T-cell (primary cell): ENCODE measurements at places on chromosomes 3 and 15.
A peak's percentile ranks its signal among the peaks of the same experiment; 100 is the strongest.

GRCh38 chr3:42229266-42229941, 36.6 kb downstream of the CCK start:
- no peak for DNase-seq

DNA sequence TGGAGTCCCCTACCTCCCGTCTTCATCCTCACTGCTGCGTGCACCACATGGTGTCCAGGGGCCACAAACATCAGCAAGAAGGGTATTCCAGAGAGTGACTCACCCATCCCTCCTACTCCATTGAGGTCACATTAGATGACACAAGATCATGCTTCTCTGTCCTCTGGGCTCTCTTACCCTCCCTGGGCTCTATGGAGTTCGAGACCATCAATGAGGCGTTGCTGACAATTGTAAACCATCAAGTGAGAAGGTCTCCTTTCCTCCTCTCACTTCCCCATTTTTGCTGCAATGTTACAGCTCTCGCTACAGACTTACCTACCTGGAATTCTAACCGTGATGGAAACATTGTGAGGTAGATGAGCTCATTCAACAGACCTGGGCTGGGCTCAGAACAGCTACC, 51.7 kb downstream of the HMCES start:
- no peak for DNase-seq

- no peak for DNase-seq
Measured at GRCh38 chr3:146117406-146118285, 43.3 kb downstream of the PLOD2 start.

DNA sequence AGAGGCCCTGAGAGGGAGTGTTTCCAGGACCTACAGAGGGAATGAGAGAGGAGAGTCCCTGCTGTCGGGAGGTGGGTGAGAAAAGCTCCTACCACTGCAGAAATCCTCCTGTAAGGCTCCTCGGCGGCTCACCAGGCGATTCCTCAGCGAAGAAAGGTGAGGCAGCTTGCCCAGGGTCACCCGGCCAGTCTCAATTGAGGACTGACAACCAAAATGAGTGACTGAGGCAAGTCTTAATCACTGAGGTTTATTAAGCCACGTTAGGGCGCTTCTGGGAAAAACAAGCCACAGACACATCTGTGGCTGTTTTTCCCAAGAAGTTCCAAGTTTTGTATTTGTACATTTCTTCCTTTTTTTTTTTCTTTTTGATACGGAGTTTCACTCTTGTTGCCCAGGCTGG, 48.5 kb downstream of the ZDHHC19 start:
- DNase-seq, result no peak

DNA sequence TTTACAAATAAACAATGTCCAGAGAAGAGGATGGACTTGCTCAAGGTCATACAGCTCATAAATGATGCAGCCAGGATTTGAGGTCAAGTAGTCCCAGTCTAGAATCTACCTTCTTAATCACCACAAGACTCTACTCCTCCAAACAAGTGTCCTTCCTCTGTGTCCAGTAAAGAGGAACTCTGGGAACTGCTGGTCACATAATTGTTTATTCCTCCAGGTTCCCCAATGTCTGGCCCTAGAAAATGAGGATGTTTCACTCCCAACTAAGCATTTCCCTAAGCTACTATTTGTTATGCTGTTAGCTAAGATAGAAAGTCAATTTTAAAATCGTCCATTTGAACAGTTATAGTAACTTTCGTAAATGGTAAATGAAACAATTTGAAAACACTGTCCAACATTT, 192.4 kb downstream of the FHIT start:
- DNase-seq, result no peak

- DNase-seq, result no peak
Measured at GRCh38 chr3:62134061-62134496, 239.3 kb downstream of the FEZF2 start.

- peak; percentile 42 for DNase-seq
Measured at GRCh38 chr3:14261229-14261628, 82.6 kb downstream of the LSM3 start.

- no peak for DNase-seq
Measured at GRCh38 chr15:65954289-65954741, 85.0 kb downstream of the RAB11A start.

- no peak for DNase-seq
Measured at GRCh38 chr3:197462808-197463207, 93.0 kb downstream of the BDH1 start.

DNA sequence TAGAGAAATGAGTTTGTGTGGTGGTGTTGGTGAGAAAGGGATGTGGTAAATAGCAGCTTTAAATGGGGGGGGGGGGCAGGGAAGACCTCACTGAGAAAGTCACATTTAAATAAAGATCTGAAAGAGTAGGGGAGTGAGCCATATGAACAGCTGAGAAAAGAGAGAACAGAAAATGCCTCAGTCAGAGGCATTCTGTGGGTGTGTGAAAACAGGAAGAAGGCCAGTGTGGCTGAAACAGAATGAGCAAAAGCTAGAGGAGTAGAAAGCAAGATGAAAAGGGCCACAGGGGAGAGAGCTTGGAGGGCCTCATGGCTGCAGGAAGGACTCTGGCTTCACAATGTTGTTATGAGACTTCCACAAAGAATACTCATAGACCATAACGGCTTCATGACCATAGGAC, 783.3 kb downstream of the ZPLD1 start:
- DNase-seq, result no peak

GRCh38 chr3:145581694-145582093, 579.3 kb downstream of the PLOD2 start:
- no peak for DNase-seq

- DNase-seq, result no peak
Measured at GRCh38 chr3:56724676-56725075, 41.6 kb upstream of the TASOR start.

DNA sequence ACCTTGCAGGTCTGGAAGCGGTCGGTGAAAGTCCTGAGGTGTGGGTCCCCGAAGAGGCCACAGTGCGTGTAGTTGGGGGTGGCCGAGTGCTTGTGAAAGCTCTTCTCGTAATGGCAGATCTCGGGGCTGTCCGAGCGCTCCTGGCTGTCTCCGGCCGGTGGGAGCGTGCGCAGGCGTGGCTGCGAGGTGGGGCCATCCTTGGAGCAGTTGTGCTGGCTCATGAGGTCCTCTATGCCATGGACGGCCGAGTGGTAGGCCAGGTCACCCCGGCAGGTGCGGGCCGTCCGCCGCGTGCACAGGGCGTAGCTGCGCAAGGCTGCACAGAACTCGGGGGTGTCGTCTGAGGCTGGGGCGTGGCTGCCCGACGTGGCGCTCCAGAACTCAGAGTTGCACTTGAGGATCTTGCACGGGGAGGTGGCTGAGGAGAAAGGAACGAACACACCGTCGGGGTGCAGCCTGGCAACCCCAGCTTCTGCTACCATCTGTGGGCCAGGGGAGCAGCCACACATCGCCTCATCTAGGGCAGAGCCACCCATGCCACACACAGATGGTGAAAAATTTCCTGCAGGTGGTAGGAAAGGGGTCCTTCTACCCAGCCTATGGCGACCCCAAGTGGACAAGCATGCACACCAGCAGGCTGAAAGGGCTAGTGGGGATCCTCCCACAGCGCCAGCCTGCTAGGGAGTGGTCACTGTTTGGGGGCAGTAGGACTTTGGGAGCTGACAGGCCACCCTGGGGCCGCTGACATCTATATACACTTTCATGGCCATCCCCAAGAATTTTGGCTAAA, 36.7 kb downstream of the RGMA start:
- peak; percentile 9 for DNase-seq

DNA sequence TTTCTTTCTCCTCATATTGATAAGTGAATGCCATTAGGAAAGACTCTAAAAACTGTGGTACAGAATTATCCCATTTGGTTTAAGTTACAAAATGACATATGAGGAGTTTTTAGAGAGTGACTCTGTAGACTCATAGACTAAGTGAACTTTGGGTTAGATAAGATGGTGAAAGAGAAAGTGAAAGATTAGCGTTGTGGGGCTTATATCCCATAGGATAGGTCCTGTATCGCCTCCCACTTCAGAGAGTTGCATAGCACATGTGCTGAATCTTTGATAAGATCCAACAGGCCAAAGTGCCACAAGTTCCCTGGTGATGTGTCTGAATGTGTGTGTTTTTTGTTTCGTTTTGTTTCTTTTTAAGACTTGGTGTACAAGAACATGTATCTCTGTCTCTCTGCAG, 666.9 kb downstream of the MECOM start:
- DNase-seq, result no peak

- DNase-seq, result no peak
Measured at GRCh38 chr3:124768812-124769211, 38.6 kb downstream of the UMPS start.

DNA sequence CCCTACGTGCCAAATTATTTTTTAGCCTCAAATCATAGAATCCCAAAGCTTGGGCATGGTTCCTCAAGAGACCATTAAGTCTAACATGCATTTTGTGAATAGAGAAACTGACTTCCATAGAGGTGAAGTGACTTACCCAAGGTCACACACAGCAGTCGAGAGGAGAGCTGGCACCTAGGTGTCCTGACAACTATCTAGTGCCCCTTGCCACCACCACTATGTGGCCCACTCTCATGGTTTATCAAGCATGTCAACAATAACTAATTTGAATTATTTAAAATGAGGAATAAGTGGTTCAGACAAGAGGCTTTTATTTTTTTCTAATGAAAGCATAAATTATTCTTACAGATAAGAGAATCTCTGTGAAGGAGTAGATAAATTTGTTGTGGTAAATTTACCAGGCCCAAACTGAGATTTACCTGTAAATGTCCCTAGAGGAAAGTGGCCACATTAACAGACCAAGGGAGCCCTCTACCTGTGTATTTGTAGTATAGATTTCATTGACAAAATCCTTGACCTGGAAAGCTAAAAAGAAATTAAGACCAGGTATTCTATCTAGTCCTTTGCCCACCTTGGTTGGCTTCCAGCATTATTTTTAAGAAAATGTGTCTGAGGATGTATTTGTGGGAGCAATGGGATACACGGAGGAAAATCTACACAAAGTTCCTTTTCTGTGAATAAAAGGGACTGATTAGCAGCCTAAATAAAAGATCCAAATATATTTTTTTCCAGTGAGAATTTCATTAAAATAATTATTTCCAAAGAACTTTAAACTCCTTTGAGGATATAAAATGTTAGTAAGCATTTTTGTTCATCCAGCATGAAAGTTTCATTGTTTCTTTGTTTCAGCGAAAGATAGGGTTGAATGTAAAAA, 49.1 kb downstream of the IQCH start:
- no peak for DNase-seq

DNA sequence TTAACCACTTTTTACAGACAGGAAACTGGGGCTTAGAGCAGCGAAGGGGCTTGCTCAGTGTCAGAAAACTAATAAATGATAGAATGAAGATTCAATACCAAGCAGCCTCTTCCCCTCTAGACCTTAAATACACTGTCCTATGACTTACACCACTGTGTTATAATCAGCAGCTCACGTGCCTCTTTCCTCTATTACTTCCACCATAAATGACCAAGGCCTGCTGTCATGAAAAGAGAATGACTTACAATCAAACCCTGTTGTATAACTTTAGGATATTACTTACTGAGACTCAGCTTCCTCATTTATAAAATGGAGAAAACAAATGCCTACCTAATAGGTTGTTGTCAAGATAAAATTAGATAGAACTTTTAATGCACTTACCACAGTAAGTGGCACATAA, 11.6 kb downstream of the FMN1 start:
- DNase-seq, result no peak

GRCh38 chr15:56252386-56252785, 8.7 kb upstream of the RFX7 start:
- no peak for DNase-seq
